GOT3 (cell line): ENCODE measurements at places on chromosomes 7 and 10.

DNA sequence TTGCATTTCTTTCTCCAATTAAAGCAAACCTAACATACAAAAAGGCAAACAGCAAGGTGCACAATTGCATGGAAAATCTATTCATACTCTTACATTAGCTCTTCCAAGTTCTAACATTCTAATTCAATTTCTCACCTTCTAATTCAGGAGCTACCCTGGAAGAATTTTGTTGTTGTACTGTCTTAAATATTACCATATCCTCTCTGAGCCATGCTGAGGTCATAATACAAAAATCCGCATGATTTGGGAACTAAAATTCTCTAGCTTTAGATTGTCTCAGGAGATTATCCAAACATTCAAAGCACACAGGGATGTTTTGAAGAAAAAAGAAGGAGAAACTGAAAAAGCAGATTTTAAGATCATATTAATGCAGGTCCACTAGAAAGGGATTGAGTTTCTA lies 229.9 kb downstream of the KIAA1217 start:
- DNase-seq: no peak

DNA sequence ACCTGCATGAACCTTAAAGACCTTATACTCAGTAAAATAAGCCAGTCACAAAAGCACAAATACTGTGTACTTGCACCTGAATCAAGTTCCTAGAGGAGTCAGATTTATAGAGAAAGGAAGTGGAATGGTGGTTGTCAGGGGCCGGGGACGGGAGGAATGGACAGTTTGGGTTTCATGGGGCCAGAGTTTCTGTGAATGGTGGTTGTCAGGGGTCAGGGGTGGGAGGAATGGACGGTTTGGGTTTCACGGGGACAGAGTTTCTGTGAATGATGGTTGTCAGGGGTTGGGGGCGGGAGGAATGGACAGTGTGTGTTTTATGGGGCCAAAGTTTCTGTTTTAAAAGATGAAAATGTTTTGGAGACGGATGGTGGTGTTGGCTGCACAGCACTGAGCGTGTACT lies 260.0 kb upstream of the MKI67 start:
- no peak for DNase-seq

GRCh38 chr7:17467386-17467945 lies 169.0 kb downstream of the AHR start:
- DNase-seq: no peak

GRCh38 chr10:25629333-25629732 lies 304.7 kb upstream of the MYO3A start:
- no peak for DNase-seq

GRCh38 chr10:71213127-71213621 lies 804 bp downstream of the UNC5B start:
- no peak for DNase-seq

- no peak for DNase-seq
Observed at GRCh38 chr10:61732629-61733278, 70.0 kb downstream of the CABCOCO1 start.

GRCh38 chr7:50667338-50667737 lies 102.1 kb upstream of the DDC start:
- DNase-seq: no peak

- no peak for DNase-seq
Observed at GRCh38 chr7:2143981-2144595, 88.7 kb downstream of the MAD1L1 start.

DNA sequence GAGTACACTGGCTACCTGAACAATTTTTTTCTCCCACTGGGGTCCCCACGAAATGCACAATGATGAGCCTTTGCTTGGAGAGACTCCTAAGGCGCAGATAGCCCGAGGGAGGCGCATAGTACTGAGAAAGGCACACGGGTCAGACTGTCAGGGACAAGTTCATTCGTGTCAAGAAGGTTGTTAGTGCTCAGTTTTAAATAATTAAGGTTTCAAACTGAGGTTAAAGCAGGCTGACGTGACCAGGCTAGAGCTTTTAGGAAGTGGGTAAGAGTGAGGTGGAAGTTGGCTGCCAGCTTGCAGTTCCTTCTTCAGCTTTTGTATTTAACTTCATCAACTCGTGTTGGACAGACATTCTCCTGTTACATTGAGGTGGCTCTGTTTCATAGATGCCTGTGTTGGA lies 31.6 kb downstream of the RBM33 start:
- no peak for DNase-seq

DNA sequence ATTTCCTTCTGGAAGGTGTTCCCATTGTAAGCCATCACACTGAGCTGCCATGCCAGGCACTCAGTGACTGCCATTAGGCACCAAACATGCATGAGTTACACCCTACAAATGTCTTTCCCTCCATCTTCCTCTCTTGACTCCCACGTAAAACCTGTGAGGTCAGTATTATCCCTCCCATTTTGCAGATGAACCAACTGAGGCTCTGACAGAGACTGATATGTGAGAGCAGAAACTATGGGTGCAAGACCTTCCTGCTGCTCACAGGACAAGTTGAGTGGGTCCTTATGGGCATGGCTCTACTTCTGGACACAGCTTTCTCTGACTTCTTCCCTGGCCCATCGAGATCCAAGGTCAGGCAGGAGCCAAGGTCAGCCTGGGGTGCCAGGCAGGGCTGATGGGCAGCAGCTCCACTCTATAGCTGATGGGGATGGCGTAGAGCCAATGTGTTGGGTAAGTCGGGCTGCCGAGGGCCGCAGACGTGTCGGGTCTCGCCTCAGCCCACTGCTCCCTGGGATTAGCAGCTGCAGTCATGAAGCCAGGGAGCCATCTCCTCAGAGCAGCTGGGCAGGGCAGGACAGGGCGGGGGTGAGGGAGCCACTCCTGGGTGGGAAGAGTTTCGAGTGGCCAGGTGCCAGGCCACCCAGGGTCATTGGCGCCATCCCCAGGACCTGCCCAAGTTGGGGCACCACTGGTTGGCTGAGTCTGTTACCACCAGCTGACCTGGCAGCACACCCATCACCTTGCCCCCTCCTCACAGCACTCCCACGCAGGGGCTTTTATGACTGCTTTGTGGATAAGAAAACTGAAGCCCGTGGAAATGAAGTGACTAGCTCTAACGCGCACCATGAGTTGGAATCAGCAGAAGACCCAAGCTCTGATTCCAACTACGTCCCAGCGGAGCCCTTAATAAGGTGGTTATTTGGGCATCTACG lies 117.8 kb upstream of the ZMIZ1 start:
- DNase-seq: no peak

DNA sequence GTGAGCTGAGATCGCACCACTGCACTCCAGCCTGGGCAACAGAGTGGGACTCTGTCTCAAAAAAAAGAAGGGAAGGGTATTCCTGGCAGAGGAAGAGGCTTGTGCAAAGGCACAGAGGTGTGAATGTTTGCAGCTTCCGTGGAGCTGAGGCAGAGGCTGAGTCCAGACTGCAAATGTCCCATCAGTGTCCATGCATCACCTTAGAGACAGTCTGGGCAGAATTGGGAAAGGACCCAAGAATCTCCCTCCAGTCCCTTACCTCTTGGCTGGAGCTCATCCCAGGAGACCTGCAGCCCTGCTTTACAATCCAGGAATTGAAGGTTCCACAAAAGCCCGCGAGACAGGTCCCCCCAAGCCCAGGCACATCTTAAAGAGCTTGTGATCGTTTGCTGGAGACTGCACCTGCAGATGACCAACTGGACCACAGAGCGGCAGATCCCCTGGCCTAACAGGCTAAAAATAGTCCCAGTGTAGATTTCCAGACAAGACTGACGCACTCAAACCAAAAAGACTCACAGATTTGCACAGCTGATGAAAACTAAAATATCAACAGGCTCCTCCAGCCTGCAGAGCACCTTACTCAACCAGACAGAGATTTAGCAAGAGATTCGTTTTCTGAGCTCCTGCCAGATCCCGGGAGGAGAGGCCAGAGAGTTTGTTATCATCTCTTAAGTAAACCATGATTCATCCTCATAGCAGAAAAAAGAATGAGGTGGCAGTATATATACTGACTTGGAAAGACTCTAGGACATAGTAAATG lies 22.9 kb upstream of the NANOS1 start:
- DNase-seq: peak; percentile 64

- DNase-seq: no peak
Observed at GRCh38 chr7:85162721-85163120, 24.1 kb downstream of the SEMA3D start.

DNA sequence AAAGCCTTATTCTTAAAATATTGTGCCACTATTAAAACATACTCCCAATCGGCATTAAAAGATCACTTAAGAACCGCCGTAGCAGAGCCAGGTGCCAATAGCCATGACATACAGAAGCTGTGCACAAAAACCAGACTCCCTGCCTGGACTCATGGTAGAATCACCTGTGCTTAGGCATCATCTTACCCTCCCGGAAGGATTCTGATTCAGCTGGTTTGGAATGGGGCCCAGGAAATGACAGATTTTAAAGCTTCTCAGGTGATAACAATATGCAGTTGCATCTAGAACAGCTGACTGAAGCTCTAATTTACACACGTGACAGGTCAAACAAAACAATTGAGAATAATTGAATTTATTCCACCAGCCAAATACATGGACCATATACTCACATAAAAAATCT lies 10.7 kb downstream of the A1CF start:
- DNase-seq: no peak

DNA sequence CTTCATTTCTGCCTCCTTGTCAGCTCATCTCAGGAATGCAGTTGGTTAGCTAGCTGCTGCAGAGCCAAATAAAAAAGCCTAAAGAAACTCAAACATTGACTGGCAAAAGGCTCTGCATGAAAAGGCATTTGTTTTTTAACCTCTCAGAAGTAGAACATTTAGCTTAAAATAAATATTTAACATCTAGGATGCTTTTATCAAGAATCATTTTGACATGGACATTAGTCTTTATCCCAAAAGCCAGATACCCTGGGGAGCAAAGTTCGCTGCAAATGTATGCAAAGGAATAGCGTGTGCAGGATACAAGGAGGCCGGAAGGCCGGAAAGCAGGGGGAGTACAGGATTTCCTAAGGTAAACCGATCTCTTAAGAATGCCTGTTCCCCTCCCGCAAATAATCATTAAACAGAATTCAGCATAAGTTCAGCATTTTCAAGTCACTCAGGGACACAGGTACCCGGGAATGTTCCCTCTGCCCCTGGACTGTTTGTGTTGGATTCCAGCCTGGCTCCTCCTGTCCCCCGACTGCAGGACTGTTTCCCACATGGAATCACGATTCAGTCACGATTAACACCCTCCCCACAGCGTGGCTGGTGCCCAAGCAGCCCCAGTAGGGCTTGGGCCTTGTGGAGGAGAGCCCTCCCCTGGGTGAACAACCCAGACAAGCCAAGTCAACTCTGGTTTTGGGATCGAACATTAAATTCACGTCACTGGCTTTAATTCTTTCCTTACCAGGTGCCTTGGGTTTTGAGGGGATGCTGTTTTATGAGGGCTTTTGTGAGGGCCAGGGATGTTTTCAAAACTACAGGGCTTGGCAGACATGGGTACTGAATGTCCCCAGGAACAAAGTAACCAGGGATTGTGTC lies 97.8 kb downstream of the HIPK2 start:
- DNase-seq: no peak

GRCh38 chr7:136275794-136276193 lies 298.6 kb upstream of the MTPN start:
- DNase-seq: no peak

- no peak for DNase-seq
Observed at GRCh38 chr10:33876584-33877400, 542.3 kb upstream of the NRP1 start.

DNA sequence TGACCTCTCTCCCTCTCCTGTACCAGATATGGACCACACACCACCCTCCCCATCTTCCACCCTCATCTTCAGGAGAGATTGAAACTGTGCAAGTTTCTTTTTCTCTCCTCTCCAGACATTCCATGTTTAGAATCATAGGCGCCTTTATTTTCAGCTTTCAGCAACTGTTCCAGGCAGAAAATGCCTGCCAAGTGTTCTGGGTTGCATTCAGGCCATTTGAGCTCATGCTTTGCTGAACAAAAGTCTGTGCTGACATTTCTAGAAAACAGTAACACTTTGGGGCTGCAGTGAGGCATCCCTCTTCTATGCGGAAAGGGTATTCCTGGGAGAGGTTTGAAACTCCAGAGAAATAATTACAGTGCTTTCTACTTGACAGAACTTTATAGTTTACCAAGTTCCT lies 361.7 kb downstream of the GPAM start:
- DNase-seq: no peak

- no peak for DNase-seq
Observed at GRCh38 chr7:76011442-76011861, 17.1 kb upstream of the TMEM120A start.

DNA sequence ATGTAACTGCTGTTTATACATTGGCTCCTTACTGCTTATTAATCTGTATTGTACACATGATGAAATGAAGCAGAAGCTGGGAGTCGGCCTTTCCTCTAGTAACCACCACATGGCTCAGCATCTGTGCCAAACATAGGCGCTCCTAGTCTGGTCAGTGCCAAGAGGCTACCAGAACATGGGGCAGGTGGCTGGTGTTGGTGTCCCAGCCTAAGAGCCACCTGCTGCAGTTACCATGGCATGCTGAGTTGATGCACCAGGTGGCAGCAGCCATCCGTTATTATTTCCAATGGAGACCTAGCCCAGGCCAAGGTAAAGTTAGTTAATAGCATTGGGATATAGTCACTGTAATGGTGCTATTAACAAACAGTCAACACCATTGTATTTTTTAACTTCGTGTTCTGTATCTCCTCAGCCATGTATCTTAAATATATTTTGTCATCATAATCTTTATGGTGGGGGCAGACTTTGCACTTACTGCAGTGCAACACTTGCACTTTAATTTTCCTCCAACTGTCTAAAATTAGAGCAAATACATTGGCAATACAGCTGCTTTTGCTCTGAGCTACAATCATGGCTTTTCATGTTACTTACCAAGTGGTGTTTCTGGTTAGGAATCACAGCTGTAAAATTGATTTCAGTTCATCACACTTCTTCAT lies 33.1 kb downstream of the HBP1 start:
- no peak for DNase-seq

DNA sequence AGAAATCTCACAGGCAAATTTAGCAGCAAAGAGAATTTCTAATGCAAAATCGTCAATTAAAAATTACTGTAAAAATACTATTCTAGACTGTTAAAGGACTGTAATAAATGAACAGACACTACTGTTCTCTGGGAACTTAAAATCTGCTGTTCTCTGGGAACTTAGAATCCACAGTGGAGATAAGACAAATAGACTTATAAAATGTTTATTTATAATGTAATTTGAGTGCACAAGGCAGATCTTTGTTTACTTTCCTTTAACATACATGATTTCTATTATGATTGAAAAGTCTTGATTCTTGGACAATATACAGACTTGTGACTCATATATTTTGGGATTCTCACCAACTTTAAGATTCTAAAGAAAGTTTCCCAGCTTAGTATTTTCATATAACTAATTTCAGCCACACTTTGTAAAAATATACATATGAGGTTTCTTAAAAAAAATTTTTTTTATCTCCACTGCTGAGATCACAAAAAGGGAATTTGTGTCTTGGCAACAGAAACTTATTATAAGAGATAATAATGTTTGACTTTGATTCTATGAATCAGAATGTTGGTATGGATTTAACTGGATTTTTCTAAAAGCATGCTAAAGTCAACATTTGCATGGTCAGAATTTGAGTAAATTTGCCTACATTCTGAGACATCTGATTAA lies 166.3 kb upstream of the RHOBTB1 start:
- no peak for DNase-seq

GRCh38 chr7:148815612-148816011 lies 68.5 kb downstream of the EZH2 start:
- no peak for DNase-seq
